Activated CD4-positive, alpha-beta T cell treated with anti-CD3 and anti-CD28 coated beads for 48 hours (primary cell): ENCODE measurements at places on chromosomes 2 and 18.

DNA sequence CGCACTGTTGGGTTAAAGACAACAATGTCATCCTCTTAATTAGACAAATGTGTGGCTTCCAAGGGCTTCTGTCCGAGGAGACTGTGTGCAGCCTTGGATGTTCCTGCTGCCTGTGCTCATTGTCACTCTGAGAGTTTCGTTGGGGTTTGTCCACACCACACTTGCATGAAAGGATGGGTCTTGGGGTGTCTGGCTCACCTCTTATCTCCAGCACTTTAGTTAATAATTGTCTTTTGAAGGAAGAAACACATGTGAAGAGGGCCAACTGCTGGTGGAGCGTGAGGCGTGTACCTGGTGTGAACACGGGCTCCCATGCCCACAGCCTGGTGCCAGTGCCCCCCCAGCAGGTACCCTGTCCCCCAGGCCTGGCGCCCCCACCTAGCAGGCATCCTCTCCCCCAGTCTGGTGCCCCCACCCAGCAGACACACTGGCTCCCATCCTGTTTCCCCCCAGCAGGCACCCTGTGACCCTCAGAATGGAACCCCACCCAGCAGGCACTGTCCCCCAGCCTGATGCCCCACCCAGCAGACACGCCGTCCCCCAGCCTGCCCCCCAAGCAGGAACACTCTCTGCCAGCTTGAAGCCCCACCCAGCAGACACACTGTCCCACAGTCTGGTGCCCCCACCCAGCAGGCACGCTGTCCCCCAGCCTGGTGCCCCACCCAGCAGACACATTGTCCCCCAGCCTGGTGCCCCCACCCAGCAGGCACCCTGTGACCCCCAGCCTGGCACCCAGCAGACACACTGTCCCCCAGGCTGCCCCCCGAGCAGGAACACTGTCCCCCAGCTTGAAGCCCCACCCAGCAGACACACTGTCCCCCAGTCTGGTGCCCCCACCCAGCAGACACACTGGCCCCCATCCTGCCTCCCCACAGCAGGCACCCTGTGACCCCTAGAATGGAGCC, 96.3 kb upstream of the TMEM18 start:
- DNase-seq: no peak

GRCh38 chr2:235034265-235035118, 82.7 kb downstream of the SH3BP4 start:
- DNase-seq: no peak

DNA sequence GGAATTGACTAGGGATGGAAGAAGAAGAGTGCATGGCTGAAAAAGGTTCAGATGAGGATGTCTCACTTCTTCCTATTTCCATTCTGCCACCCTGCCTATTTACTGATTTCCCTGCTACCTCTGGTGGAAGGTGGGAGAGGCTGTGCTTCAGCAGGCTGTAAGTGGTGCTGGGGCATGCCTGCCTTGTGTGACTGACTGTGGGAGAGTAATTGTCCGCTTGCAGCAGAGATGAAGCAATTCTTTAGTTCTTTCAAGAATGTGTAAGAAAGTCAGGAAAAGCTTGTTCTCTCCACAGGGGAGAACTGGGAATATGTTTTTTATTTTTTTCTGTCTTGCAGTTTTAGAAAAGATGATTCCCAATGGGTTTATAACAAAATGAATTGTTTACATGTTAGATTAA, 72.5 kb upstream of the NYAP2 start:
- DNase-seq: no peak

- no peak for DNase-seq
These were observed 424.0 kb downstream of the CDH2 start for GRCh38 chr18:27752944-27753343.

- no peak for DNase-seq
These were observed 28.6 kb downstream of the LRRC30 start for GRCh38 chr18:7259475-7259874.

GRCh38 chr2:174439950-174440349, 44.4 kb downstream of the SCRN3 start:
- DNase-seq: no peak

GRCh38 chr2:182587831-182588230, 128.2 kb upstream of the DNAJC10 start:
- no peak for DNase-seq

GRCh38 chr2:222434204-222434603, 9.9 kb downstream of the SGPP2 start:
- DNase-seq: no peak

- DNase-seq: no peak
These were observed 3.4 kb downstream of the SCTR start for GRCh38 chr2:119520696-119521432.

GRCh38 chr2:51681854-51682253, 649.9 kb upstream of the NRXN1 start:
- no peak for DNase-seq

GRCh38 chr2:134086594-134087219, 167.2 kb upstream of the MGAT5 start:
- no peak for DNase-seq

- no peak for DNase-seq
These were observed 48.7 kb downstream of the FMNL2 start for GRCh38 chr2:152383702-152384101.
